Kidney epithelial cell (primary cell): ENCODE measurements at places on chromosomes 3 and 15.

DNA sequence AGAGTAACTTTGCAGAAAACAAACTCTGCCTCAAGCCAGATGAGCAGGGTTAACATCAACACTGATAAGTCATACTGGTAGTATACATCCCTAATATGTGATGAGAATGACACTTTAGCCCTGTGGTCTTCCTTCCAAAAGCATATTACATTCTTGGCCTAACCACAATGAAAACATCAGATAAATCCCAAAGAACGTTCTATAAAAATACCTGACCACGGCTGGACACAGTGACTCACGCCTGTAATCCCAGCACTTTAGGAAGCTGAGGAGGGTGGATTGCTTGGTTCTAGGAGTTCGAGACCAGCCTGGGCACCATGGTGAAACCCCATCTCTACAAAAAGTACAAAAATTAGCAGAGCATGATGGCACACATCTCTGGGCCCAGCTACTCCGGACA is 4.7 kb downstream of the TMCC1 start:
- DNase-seq: peak; percentile 66

GRCh38 chr15:100727291-100727851 is 125.0 kb downstream of the ASB7 start:
- no peak for DNase-seq

DNA sequence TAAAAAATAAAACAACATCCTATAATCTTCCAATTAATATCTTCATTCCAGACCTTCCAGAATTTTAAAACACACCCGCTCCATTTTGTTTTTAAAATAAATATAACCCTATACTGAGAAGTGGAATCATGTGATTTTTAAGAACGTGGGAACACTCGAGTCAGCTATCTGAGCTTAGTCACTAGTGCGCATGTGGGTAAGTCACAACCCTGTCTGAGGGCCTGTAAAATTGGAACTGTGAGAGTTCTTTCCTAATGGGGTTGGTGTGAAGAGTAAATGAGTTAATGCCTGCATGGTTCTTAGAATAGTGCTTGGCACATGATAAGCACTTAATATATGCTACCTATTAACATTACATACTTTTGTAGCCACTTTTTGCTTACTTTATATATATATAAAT is 19.9 kb upstream of the POLR2M start:
- no peak for DNase-seq

- DNase-seq: no peak
Observed at GRCh38 chr3:30454636-30455035, 151.8 kb upstream of the TGFBR2 start.

GRCh38 chr3:105022813-105023212 is 343.9 kb upstream of the ALCAM start:
- no peak for DNase-seq

GRCh38 chr3:62832553-62832952 is 42.7 kb downstream of the CADPS start:
- no peak for DNase-seq

GRCh38 chr15:41207687-41208448 is 22.7 kb downstream of the EXD1 start:
- DNase-seq: peak; percentile 48

DNA sequence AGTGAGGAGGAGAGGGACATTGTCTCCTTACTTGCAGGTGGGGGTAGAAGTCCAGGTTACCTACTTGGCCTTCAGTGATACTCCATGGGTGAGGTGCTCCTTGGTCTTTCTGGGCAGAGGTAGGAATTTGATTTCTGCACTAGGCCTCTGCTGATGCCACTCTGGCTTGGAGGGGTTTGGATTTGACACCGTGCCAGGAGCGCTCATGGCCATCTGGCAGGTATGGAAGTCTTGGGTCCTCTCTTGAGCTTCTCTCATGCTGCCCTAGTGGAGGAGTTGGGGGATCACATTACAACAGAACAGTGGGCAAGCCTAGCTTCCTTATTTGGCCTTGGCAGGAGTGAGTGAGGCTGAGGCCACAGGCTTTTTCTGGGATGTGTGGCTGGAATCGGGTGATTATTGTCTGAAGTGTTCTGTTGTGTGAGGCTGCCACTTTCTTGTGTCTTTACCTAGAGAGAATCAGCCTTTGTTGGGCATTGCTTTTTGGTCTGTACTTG is 525.0 kb downstream of the GABRG3 start:
- no peak for DNase-seq

GRCh38 chr3:36992806-36993325 is at the start of gene EPM2AIP1:
Gene EPM2AIP1 (minus strand): TSS chr3:36993131. CDS start chr3:36993077, 54 bp downstream.
- DNase-seq: no peak

DNA sequence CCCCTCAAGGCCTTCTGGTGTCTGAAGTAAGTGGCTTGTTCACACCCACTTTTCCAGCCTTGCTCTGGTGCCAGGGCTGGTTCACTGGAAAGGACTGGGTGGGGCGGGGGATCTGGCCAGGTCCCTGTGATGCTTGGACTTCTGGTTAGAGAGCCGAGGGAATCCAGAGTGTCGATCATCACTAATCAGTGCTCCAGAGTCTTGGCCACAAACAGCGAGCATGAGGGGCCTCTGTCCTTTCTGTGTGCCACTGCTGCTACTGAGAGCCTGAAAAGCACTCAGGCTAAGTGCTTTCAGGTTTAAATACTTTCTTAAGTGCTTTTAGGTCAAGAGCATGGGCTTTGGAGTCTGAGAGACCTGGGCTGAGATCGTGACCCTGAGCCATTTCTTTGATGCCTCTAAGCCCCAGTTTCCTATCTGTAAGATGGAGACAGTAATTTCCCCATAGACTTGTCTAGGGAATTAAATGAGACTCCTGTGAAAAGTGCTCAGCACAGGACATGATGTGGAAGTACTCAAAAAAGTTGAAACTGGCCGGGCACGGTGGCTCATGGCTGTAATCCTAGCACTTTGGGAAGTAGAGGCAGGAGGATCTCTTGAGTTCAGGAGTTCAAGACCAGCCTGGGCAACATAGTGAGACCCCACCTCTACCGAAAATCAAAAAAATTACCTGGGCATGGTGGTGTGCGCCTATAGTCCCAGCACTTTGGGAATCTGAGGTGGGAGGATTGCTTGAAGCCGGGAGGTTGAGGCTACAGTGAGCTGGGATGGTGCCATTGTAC is 53.8 kb upstream of the SEC22A start:
- DNase-seq: no peak

DNA sequence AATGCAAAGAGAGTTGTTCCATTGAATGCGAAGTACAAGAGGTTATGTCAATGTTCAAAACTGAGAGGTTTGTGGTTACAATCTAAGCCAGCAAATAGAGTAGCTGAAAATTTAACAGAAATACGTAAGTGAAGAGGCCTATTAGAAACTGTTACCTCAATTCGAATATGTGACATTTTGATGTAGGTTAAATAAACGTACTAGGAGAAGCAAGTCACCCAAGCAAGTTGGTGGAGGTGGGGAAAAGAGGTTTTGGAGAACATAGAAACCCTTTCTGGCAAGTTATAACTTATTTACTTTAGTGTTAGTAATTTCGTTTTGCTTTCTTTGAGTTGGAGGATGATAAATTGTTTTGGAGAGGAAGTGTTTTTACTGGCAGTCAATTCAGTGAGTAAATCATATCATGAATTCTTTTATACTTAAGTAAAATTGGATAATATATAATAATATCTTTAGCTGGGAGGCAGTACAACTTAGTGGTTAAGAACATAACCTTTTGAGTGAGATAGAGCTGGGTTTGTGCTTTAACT is 91.2 kb upstream of the NAALADL2 start:
- no peak for DNase-seq

GRCh38 chr15:20340331-20340811 is 201.2 kb downstream of the GOLGA6L6 start:
- DNase-seq: no peak

DNA sequence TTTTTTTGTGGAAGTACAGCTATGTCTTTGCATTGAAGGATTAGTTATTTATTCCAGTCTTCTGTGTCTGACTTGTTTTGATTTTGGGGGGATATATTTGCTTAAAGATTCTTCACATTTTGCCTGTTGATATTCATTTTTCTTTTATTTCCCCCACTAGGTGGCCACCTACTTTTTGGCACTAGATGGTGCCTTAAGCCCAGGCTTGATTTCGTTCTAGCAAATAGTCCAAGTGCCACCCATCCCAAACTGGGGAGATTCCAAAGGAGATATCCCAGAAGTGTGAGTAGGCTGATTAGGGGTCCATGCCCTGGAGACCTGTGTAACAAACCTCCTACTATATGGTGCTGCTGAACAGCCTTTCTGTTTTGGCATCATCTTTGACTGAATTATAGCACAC is 80.0 kb upstream of the SPATA16 start:
- DNase-seq: no peak

- DNase-seq: no peak
Observed at GRCh38 chr15:59148153-59148833, 43.3 kb downstream of the CCNB2 start.

- DNase-seq: peak; percentile 47
Observed at GRCh38 chr3:188931531-188931930, 240.2 kb upstream of the TPRG1 start.

GRCh38 chr3:124296406-124296805 is 304.5 kb upstream of the ROPN1 start:
- DNase-seq: no peak

- DNase-seq: peak; percentile 100
Observed at GRCh38 chr15:90165659-90166489, 35.3 kb upstream of the SEMA4B start.

- no peak for DNase-seq
Observed at GRCh38 chr3:164049847-164050246, 1028.4 kb downstream of the SI start.

DNA sequence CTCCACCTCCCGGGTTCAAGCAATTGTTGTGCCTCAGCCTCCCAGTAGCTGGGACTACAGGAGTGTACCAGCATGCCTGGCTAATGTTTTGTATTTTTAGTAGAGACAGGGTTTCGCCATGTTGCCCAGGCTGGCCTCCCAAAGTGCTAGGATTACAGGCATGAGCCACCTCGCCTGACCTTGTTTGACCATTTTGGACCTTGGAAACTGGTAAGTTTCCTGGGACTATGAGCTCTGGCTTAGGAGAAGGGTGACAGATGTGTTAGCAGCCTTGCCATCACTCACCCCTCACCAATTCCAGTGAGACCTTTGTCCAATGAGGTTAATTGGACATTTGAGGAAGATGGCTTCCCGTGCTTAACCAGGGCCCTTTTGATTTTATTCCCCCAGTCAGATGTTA is 19.9 kb downstream of the DNASE1L3 start:
- DNase-seq: no peak

- DNase-seq: peak; percentile 41
Observed at GRCh38 chr15:48096813-48097212, 24.0 kb upstream of the SLC24A5 start.

DNA sequence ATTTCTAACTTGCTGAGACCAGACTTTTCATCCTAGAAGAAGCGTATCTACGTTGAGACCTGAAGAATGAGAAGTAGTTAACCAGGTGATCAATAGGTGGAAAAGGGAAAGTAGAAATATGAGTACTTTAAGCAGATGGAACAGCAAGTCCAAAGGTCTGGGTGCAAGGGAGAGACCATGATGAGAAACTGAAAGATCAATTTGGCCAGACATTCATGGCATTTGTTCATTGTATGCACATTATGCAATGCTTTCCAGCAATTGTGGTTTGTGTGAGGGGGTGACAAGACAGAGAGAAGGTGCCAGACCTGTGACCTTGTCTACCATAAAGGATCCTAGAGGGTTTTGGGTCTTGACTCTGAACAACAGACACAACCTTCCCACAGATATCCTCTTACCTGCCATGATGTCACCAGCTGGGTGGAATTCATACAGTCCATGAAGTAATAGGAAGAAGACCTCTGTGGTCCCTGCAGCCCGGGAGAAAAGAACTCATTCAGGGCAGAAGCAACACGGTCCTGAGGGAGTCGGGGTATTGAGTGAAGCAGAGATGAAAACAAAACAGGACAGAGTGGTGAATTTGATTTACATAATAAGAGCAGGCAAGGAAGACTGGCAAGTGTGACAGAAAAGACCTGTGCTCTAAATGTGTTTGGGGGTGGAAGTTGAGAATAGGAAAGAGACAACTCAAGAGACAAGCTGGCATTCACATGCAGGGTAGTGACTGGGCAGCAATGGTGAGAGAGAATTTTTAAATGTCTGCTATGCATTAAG is 63.4 kb upstream of the PSMD6 start:
- no peak for DNase-seq

DNA sequence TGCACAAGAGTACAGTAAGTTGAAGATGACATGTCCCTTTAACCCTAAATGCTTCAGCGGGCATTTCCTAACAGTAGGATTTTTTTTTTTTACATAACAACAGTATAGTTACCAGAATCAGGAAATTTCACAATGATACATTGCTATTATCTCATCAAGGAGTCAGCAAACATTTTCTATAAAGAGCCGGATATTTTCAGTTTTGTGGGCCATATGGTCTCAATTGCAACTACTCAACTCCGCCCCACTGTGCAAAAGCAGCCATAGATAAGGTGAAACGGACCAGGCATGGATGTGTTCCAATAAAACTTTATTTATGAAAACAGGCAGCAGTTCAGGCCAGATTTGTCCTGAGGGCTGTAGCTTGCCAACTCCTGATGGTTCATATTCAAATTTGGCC is 130.6 kb downstream of the SMAD6 start:
- DNase-seq: no peak

DNA sequence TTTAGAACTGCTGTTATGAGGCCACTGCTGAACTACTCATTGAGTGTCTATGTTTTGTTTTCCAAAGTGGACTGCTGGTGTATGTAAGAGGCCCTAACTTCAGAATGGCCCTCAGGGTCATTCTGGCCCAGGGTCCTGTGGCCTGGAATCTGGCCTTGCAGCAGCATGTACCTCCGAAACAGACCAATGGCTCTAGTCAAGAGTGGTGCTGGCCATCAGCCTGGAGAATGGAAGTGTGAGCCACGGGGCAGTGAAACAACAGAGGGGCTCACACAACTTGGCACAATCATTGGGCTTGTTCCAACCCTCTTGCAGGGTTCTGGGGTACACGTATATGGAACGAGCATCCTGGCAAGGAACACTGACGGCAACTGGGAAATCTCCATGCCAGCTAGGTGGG is 40.5 kb downstream of the SCN5A start:
- DNase-seq: no peak

- DNase-seq: peak; percentile 72
Observed at GRCh38 chr3:52606373-52607085, 70.1 kb downstream of the UQCC5 start.

DNA sequence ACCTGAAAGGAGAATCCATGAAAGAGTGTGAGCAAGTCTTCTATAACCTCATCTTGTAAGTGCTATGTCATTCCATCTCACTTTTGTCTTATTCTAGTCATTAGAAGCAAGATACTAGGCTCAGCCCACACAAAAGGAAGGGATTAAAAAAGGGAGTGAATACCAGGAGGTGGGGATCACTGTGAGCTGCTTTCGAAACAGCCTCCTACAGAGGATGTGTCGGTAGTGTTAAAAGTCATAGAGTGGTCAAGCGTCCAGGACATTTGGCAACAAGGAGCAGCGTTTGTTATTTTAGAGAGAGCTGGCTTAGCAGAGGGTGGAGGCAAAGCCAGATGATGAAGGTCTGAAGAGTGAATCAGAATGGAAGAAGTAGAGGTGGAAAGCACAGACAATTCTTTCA is 11.7 kb upstream of the ZNF148 start:
- no peak for DNase-seq

DNA sequence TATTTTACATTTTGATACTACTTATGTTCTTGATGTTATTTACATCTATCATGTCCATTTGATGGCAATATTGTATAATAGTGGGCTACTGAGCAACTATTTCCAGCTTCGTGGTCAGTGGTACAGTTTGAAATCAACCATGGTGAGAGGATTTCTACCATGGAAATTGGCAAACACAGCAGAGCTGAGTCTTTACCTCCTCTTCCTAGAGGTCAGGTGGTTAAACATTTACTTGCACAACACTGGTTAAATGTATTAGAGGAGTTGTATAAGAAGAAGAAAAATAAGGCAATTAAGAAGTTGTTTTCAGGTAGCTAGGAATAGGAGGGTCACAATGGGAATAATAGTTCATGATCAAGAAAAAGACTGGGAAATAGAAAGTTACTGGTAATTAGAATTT is 7.2 kb upstream of the PPM1L start:
- DNase-seq: no peak
